Fibroblast of lung (primary cell): ENCODE measurements at places on chromosomes 11 and 22. TPM values are rescaled to one million over a fixed set of nuclear protein-coding genes. Genes with fewer than 3 reads are reported as not detected.

Gene FGF19
- not detected in 2 replicates for total RNA-seq

Gene FXYD2
- total RNA-seq = 0.33 and 0.51 TPM in 2 replicates

Gene CLMP
- 84.5 and 107 TPM in 2 replicates for total RNA-seq

DNA sequence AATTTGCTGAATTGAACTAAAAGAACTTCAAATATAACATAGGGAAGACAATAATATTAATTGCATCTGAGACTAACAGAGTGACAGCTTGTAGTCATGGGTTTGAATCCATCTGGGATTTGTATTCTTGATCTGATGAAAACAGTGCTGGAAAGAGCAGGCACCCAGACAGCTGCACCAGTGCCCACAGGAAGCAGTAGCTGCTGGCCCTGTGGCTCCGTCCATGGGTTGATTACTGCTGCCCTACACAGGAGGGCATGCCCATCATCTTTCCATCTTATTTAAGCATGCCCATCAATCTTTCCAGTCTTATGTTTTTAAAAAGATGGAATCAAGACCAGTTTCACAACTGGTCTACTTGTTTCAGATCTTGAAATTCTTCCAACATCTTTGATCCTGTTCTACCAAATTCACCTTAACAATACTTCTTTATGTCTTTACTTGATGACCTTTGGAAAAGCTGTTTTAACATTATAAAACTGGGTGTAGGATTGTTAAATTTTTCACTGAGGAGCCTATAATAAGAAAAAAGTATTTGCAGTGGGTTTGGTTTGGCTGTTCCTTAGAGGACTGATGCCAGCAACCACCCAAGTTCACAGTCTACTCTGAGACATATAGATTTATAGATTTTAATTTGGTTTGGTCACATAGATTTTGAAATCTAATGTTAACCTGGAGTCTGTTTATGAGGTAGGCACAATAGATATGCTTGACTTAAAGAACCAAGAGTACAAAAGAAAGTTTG is 761 bp upstream of the NXPE4 start:
- DNase-seq = no peak

DNA sequence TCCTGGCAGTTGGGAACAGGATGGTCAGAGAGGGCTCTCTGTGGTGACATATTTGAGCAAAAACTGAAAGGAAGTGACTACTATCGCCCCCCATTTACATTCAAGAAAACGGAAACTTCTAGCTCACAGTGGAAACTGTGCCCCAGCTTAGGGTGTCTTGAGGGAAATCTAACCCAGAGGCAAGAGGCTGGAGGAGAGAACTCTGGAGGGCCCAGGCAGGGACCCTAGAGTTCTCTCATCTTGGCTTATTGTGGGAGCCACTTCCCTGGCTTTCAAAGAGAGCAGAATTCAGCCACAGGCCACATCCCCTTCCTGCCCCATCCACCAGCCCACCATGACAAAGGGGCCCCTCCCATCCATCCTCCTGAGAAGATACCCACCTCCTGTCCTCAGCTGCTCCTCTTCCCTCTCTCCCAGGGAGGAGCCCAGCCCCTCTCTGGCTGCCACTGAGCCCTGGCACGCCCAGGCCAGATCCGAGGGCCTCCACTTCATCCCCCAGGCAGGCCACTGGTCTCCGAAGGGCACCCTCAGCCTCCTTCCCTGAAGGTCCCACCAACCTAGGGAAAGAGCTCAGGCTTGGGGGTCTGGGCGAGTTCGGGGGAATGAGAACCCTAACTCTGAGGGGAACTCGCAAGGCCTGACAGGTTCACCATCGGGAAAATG is 1.6 kb upstream of the TMPRSS13 start:
- no peak for DNase-seq

GRCh38 chr11:70901951-70902521 is 350.3 kb downstream of the SHANK2 start:
- no peak for DNase-seq

DNA sequence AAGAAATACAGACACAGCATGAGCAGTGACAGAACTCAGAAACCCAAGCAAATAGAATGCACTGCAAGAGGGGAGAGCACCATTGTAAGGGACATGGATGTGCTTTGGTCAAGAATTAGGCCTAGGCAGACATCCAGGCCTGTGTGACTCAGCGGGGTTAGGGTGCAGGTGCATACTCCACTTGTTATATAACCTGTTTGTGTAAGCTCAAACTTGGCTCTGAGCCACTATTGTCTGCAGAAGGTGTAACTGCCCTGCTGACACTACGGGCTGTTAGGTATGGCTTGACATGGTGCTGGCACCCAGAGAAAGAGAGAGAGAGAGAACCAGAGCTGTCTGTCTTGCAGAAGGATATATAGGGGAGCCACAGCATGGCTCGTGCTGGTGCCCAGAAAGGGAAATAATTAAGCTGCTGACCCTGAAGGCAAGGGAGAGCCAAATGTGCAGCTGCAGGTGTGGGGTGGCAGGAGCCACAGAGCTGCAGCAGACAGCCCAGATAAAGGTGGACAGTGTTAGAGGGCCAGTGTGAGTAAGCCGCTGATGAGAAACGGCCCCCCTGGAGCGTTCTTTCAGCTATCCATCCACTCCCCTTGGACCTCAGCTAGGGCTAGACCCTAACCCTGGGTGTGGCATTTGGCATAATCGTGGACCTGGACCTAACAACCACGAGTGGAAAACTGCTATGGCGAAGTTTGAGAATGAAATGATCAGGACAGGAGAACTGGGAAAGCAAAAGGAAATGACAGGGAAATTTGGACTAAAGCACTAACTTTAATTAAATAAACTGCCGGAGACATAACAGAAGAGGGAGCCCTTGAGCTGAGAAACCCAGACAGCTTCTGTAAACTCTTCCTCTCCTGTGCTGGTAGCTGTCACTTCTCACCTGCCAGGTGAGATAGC is 253.0 kb upstream of the CCDC179 start:
- peak; percentile 68 for DNase-seq

DNA sequence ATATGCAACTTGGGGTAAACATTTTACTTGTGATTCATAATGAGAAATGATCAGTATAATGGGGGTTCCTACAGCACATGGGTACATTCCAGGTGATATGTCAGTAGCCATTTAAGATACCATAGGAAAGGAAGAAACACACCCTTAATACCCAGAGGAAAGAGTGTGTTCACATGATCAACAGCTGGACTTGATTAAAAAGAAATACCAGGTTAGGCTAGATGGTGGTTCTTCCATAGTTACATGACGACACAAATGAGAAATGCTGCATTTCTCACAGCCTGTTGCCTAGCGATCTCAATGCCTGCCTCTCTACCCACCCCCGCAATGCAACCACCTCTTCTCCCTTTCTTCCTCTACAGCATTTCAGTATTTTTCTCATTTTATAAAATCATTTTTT is 96.8 kb downstream of the TTC28 start:
- DNase-seq = peak; percentile 86

DNA sequence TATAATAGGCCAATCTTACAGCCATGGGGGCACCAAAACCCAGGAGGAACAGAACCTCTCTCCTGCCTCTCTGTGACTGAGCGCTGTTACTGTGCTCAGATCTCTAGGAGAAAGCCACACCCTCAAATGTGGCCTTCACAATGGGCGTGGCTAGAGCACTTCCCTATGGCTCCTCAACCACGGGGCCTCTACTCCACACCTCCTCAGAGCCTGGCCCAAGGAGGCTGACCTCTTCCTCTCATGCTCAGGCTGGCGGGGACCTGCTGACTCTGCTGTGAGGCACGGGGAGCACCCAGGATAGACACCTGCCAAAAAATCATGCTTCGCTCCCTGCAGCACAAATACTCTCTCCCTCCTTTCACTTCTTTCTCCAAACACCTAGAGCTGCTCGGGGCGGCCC is 41.0 kb downstream of the C11orf58 start:
- DNase-seq = no peak
